GM06990 (cell line): ENCODE measurements at places on chromosomes 1 and 21.

- no peak for DNase-seq
Measured at GRCh38 chr1:165376811-165377311, 20.3 kb upstream of the LMX1A start.

DNA sequence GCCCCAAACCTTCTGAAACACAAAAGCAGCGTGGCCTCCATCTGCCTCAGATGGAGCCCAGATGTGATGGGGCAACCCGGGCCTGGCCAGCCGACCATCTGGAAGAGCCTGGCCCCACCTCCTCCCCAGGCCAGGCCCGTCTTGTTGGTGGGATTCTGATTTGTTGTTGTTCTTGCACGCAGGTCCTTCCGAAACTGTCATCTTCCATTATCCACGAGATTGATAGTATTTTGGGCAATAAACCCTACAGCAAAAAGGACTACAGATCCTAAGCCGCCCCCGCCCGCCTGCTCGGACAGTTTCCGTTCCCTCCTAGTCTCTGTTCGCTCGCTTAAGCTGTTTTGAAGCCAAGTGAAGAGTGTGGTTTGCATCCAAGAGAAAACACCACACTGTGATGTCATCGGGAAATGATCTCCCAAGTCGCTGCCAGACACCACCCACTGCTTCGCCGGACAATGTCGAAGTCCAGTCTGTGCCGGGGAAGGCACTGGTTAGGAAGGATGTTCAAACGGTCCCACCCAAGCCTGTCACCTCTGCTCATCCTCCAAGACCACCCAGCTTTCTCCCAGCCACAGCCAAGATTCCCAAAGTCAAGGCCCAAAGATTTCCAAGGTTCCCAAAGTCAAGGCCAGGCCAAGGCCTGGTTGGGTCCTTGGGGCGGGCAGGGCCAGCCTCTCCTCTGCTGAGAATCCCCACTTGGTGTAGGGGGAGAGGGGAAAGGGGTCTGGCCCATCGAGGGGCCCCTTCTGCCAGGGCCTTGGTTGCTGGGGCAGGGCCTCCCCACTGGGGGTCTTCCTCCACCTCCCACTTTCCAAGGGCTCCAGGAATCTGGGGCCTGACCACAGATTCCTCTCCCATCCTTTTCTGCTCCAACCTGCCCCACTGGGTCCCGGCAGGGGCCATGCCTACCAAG lies 52.9 kb downstream of the KCNAB2 start:
- no peak for DNase-seq

- no peak for DNase-seq
Measured at GRCh38 chr1:203152158-203153034, 23.2 kb downstream of the MYBPH start.

GRCh38 chr1:220879509-220880361 lies 492 bp downstream of the HLX start:
- peak; percentile 43 for DNase-seq

DNA sequence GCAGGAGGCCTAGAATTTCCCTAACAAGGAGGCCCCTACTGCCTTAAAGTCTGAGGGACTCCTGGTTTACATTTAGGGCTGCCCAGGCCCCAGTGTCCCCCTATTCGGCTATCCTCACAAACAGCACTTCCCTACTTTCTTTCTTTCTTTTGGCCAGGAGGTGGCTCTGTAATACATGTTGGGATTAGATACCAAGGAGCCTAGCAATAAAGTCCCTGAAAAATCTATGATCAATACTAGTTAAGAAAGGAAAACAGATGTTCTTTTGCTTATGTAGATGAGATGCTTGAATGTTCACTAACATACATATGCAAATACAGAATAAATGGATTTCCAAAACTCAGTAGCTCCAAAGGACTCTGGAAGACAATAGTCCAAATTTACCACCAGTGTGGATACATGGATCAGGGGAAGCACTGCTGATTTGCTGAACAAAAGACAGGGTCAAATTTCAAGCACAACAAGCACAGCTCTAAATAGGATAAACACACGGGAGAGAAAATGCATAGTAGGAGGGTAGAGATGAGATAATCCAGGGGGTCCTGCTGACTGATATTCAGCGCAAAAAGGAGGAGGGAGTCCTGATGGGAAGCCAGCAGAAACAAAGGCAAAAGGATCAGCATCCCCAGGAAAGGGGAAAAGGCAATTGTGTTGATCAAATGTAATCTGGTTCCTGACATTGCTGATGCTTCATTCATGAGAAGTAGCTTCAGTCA lies 240.0 kb downstream of the NUF2 start:
- DNase-seq = no peak

GRCh38 chr21:31479714-31480113 lies 135.7 kb upstream of the TIAM1 start:
- DNase-seq = no peak

DNA sequence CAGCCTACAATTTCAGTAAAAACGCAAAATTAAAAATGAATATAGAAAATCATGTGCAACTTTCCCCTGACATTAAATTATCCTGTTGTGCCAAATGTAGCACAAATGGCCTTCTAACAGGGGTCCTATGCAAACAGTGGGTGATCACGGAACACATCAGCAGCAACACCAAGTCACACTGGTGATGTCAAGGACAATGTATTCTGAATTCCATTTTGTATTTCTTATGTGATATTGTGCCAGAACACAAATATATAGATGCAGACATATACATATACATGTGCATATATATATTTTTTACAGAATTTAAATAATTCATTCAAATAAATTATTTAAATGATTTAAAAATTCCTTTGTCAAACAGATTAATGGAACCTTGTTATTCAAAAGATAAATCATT lies 8.6 kb upstream of the ADGRL2 start:
- no peak for DNase-seq

- no peak for DNase-seq
Measured at GRCh38 chr1:234706931-234707330, 97.0 kb upstream of the IRF2BP2 start.

- no peak for DNase-seq
Measured at GRCh38 chr1:40268211-40268610, 10.2 kb downstream of the ZMPSTE24 start.

- no peak for DNase-seq
Measured at GRCh38 chr1:19534281-19534680, 48.9 kb upstream of the CAPZB start.

DNA sequence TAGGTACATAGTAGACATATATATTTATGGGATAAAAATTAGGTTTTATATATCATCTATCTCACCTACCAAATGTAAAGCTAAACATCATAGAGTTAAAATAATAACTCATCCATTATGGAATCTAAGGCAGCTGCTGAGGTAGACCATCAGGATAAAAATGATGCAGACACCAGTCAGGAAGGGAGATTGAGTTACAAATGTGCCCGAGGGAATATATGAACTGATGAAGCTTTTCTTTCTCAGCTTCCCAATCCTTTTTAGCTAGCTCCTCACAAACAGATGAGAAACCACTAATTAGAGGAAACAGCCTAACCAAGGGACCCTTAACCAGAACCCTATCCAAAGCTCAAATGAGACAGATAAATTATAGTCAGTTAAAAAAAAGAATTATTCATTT lies 20.9 kb downstream of the TTLL7 start:
- DNase-seq = no peak

GRCh38 chr1:202567738-202568137 lies 142.5 kb downstream of the SYT2 start:
- no peak for DNase-seq
